ENCODE measurements at places on chromosomes 5 and 9.

- DNase-seq, result no peak
These were observed 32.8 kb downstream of the COL23A1 start for GRCh38 chr5:178557416-178557815.

GRCh38 chr5:60960591-60960990, 15.6 kb downstream of the NDUFAF2 start:
- no peak for DNase-seq

- no peak for DNase-seq
These were observed 34.3 kb downstream of the DBH start for GRCh38 chr9:133670466-133670865.

DNA sequence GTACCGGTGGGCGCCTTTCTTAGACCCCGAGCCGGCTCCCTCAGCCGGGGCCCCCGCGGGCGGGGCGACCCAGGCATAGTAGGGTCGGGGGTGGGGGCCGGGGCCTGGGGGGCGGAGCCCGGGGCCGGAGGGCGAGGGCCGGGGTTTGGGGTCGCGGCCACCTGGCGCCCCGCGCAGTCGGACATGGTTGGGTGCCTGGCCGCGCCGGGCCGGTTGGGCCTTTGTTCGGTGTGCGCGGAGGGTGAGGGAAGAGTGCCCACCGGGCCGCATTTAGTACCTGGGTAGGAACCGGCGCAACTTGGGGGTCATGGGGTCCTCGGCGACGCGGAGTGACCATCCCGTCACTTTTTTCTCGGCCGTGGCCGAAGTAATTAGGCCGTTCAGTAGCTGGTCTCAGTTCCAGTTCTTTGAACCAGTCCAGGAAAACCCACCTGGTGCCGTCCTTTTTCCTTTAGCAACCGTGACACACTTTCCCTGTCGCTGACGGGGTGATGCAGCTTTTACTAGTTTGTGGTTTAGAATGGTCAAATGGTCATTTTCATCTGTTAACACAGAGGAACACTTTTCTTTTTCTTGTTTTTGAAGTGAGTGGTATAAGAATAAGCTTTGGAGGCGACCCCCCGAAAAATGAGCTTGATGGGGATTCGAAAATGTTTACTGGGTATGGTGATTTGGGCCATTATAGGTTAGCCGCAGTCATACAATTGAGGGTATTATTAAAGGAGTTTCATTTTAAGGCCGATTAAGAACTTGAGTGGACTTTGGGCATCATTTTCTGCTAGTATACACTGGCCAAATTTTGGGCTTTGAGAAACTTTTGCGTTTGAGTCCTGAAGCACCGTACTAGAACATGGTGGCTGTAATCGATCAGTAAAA, 589 bp downstream of the CKS2 start:
- DNase-seq, result no peak

GRCh38 chr5:83015676-83016075, 61.5 kb downstream of the TMEM167A start:
- no peak for DNase-seq

GRCh38 chr5:31866166-31866565, 227.2 kb downstream of the PDZD2 start:
- DNase-seq, result no peak

GRCh38 chr9:122403381-122404000, 32.7 kb downstream of the PTGS1 start:
- no peak for DNase-seq

GRCh38 chr9:121620325-121620673, 31.1 kb upstream of the DAB2IP start:
- no peak for DNase-seq

- DNase-seq, result no peak
These were observed 320.9 kb upstream of the KLF4 start for GRCh38 chr9:107810461-107810961.

All from SHP77 treated with DMSO at 0.1 percent for 48 hours (cell line).